SJSA1 (cell line): ENCODE measurements at places on chromosomes 16 and 17.

GRCh38 chr17:43723697-43724359 is 34.8 kb downstream of the SOST start:
- DNase-seq, result peak; percentile 94

GRCh38 chr16:87832137-87832527 is 37.2 kb downstream of the SLC7A5 start:
- no peak for DNase-seq

- peak; percentile 83 for DNase-seq
Measured at GRCh38 chr17:48577946-48578615, at the start of gene HOXB4. HOXB4 (minus strand) TSS chr17:48578350; CDS start chr17:48578319, 31 bp downstream.

- no peak for DNase-seq
Measured at GRCh38 chr17:7636163-7636562, 6.2 kb downstream of the SHBG start.

DNA sequence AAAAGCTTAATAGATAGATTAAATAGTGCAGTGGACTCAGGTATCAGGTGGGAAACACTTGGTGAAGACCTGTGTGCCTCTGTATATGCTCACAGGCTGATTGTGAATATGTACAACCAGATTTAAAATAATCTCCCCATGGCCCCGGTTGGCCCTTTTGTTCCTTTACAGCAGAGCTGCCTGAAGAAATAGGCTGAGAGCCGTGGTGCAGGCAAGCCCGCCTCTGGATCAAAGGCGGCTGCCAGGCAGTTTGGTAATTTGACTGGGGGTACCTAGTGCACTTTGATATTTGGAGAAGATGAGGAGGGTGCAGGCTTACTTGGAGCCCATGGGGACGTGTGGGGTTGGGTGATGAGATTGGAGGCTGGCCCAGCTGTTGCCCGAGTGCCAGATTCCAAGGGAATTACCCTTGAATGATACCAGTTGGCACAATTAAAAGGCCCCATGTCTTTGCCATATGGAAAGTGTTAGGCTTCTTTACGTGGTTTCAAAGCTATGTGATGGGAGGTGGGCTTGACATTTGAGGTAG is 5.0 kb downstream of the NKD1 start:
- no peak for DNase-seq
